ENCODE measurements at places on chromosomes 11 and 22.

- no peak for DNase-seq
These were observed 166.2 kb downstream of the PGR start for GRCh38 chr11:100963375-100963774.

GRCh38 chr11:11857769-11858168 is 16.0 kb downstream of the USP47 start:
- no peak for DNase-seq

DNA sequence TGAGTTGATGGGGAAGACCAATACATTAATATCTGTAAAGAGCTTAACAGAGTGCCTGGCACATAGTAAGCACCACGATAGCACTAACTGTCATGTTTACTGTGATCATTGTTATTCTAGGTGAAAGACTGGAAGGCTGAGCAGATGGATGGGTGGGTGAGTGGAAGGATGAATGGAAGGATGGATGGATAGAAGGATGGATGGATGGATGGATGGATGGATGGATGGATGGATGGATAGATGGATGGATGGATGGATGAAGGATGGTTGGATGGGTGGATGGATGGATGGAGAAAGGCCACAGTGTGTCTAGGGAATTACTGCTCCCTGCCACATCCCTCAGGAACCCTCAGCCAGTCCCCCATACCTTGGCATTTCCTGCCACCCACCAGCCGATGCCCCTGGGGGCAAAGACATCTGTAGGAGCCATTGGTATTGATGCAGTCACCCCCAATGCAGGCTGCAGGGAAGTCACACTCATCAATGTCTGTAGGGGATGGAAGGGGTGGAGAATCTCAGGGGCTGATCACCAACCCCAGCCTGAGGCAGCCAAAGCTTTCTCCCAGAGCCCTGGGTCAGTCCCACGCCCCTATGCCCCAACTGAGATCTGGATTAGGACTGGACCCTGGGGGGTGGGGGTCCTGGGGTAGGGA is 15.3 kb downstream of the LTBP3 start:
- DNase-seq, result no peak

DNA sequence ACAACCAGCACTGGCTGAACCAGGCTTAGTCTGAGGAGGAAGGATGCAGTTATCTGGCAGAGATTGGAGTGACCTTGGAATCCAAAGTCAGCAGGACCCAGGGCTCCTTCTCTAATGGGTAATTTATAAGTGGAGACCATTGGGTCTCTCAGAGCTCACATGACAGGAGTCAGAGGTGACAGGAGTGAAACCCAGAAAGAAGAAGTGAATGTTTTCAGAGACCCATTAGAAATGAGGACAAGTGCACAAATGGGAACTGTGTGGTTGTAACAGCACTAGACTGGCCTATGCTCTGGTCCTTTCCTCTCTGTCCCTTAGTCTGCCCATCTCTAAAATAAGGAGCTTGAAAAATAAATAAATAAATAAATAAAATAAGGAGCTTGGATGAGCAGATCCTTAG is 107.4 kb downstream of the SERGEF start:
- no peak for DNase-seq

GRCh38 chr22:28822930-28823551 is 22.7 kb upstream of the XBP1 start:
- no peak for DNase-seq

DNA sequence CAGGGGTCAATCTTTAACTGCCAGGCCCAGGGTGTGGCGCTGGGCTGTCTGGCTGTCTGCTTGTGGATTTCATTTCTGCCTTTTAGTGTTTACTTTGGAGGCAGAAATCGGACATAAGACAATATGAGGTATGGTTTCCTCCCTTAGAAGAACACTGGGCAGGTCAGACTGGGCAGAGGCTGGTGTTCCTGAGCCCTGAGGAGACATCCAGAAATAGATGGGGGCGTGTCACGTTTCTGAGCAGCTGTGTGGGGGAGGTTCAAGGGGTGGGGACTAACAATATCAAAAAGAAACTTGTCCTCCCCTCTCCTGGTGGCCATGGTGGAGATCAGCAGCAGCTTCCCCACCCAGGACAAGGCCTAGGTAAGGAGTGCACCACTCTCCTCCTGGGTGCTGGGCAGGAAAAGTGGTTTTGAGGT is at the start of gene ART1:
Gene ART1, plus strand, starts transcription at position 312 of the 419 bp plus-strand sequence. CDS start 14,086 bp downstream, outside the sequence.
- no peak for DNase-seq

DNA sequence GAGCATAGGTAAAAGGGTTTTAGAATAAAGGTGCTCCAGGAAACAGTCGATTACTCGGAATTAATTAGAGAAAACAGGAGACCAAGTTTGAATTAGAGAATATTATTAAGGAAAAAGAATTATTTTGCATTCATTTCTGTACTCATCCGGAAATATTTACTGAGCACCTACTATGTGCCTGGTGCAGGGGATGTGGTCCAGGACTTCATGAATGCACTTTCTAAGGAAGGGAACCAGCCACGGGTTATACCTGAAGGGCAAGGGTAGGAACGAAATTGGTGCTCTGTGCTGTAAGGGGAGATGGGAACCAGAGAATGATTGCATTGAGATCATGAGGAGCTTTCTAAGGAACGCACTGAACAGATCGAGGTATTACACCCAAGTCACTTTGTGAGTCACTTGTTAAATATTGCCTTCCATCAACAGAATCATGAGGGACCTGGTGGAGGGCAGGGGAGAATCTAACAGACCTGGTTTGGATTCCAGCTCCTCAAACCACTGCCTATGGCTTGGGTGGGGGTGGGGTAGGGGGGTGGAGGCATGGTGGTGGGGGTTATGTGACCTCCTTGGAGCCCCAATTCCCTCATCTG is 40.9 kb downstream of the C11orf96 start:
- no peak for DNase-seq

DNA sequence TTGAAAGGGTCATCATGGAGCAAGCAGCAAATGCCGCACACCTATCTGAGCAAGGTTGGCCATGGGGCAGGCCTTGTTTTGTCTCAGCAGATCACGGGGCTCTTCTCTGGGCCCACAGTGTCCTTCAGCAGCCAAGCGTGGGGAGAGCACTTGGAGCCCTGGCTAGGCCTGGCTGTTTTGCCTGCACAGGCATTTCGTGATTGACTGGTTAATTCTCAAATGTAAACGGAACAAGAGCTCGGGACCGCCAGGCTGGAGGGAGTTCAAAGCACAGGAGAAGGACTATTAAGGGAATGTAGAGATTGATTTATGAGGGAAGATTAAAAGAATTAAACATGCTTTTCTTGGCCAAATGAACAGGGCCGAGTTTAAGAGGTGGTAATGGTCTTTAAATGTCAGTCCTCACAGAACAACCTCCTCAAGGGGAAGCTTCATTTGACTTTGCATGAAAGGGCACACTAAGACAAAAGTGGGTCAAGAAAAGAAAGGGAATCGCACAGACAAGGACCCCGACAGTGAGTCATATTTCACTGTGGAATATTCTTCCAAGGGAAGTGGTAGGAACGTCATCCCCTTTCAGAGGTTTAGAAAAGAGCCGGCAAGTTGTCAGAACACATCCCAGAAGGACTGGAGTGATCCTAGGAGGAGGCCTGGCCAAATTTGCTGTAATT is 20.7 kb downstream of the SPON1 start:
- no peak for DNase-seq

DNA sequence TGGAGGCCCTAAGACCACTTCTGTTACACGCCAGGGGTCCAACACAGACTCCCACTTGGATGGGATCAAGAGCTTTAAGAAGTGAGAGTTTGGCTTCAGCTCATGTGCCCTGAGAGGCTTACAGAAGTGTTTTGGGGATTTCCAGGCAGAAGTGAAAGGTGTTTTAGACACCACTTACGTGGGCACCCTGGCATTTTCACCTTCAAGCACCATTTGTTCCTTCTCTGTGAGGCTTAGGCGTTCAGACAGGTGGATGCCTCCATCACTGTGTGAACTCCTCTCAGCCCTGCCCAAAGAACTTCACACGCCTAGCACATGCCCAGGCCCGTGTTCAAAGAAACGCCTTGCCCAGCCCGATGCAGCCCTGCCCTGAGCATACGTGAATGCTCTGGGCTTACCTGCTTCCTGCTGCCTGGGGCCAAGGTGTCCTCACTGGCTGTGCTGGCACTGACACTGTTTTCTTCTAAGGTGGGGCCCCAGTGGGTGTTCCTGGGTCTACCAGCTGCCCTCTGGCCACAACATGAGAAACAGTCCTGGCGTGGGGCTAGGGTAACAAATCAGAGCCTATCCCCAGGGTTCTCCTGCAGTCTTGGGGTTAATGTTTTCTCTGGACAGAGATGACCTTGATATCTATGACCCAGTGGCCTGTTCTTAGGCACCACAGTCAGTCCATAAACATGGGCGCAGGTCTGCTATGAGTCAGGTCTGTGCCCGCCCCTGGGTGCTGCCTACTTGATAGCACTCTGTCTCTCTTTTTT is 34.0 kb downstream of the AMPD3 start:
- no peak for DNase-seq

DNA sequence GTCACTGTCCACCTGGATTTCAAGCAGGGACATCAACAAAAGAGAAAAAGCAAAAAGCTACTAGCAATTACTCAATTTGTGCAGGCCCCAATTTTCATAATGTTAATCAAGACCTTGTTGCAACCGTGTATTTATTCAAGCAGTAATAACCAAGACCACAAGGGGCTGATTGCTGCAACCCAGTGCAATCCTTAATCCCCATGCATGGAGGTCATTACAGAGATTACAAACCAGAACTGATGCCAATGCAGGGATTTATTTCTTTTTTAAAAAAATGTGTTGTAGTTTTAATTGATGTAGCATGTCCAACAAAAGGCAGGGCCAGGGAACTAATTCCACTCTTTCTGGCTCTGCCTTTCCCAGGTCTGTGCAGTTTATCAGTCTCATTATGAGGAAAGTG is 18.4 kb downstream of the TECTA start:
- DNase-seq, result no peak

DNA sequence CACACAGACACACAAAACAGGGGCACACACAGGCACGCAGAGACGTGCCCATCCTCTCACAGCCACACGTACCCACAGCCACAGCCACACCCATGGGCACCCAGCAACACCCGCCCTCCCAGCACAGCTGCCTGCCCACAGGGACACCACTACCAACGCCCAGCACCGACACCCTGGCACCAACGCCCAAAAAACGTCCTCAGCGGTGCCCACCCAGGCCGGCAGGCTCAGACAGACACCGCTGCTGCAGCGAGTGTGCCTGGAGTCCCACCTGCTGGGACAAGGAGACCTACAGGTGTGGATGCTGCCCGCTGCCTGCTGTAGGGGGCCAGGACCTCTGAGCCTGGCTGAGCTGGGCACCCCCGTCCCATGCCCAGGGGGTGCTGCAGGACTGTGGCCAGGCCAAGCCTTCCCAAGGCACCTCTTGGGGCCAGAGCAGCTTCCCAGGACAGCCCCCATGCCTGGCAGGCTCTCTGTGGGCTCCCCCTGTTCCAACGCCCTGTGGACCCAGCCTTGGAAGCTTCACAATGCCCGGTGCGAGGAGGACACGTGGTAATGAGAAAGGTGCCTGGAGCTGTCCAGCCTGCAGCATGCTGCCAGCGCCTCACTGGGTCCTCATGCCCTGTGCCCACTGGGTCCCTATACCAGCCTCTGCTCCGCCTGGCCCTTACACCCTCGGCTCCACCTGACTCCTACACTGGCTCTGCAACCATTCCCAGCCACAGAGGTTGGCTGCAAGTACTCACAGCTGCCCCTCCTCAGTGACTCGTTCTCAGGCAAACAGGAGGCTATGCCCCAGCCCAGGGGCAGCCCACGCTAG is 45.8 kb upstream of the TH start:
- peak; percentile 23 for DNase-seq

- no peak for DNase-seq
These were observed 23.9 kb downstream of the ELFN2 start for GRCh38 chr22:37403267-37403960.

DNA sequence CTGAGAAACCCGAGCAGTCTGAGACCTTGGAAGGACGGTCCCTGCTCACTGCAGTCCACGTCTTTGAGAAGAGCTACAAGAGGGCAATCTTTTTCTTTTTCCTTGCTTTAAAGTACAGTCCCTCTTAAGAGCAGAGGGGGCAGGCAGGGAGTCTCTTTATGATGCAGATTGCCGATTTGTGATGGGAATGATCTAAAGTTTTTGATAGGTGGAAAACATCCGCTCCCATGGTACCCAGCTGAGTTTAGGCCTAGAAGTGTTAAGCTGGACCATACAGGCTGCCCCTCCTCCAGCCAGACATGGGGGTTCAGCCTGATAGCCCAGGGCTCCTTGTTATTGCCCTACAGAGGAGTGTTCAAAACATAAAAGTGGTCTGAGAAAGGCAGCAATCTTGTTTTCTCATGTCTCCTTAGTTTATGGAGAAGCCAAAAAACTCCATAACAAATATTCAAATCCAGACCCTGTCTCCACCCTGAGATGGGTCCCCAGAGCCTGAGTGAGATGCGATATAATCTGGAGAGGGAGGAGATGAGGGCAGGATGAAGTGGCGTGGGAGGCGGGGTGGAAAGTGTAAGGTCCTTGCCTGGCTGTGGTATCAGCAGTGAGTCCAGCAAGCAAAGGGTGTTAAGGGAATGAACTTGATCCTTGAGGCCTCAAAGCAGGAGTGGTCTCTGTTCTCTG is 135.1 kb downstream of the FDX1 start:
- DNase-seq, result no peak

DNA sequence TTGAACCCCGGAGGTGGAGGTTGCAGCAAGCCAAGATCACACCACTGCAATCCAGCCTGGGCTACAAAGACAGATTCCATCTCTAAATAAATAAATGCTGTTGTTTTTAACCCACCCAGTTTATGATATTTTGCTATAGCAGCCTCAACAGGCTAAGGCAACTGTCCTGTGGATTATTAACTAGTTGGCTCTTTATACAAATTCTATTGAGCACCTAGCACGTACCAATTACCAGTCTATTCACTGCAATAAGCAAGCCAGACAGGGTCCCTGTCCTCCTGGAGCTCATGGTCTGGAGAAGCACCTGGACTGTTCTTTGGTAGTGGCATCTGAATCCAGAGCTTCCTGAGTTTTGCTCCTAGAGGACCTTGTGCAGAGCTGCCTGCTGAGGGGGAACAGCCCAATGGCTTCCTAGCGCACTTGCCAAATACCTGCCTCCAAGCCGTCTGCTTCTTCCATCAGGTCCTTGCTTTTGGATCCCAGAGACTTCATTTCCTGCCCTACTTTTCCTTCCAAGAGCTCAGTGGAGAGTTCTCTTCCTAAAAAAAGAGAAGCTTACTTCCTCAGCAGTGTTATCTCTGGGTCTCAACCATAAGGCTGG is 49.9 kb upstream of the MICAL2 start:
- no peak for DNase-seq

GRCh38 chr11:19410032-19410431 is 169.3 kb upstream of the E2F8 start:
- no peak for DNase-seq

GRCh38 chr11:28677721-28678120 is 569.5 kb downstream of the METTL15 start:
- DNase-seq, result no peak

- DNase-seq, result no peak
These were observed 726 bp downstream of the RTN4RL2 start for GRCh38 chr11:57460758-57461749.

DNA sequence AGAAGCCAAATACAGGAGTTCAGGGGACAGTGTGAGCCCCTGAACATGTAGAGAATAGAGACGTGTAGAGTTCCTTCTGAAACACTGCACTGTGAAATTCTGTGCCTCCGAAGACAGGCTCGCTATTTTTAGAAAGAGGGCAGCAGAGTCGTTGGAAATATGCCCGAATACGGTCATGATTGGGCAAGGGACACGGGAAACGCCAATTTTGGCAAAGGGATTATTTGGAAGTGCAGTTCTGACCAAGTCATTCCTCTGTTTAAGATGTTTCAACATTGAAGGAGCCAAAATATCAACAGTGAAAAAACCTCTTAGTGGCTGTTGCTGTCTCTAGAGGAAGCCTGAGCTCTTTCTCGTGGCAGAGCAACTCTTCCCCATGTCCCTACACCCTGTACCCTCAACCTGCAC is 9.5 kb upstream of the CBX6 start:
- no peak for DNase-seq
